ENCODE measurements at places on chromosomes 11 and 22.

- no peak for DNase-seq
Observed at GRCh38 chr11:35876786-35877185, 67.1 kb upstream of the LDLRAD3 start.

GRCh38 chr11:3139086-3139440, 26.0 kb downstream of the OSBPL5 start:
- DNase-seq, result no peak

GRCh38 chr11:58433638-58434203, 5.8 kb upstream of the OR5B2 start:
- DNase-seq, result no peak

- no peak for DNase-seq
Observed at GRCh38 chr11:69703768-69704507, at the start of gene FGF19. Gene FGF19 (minus strand): TSS chr11:69704022. CDS start chr11:69703876, 146 bp downstream.

- no peak for DNase-seq
Observed at GRCh38 chr11:26851291-26851690, 129.4 kb upstream of the SLC5A12 start.

GRCh38 chr22:37193629-37194191, 5.7 kb upstream of the C1QTNF6 start:
- DNase-seq, result no peak

DNA sequence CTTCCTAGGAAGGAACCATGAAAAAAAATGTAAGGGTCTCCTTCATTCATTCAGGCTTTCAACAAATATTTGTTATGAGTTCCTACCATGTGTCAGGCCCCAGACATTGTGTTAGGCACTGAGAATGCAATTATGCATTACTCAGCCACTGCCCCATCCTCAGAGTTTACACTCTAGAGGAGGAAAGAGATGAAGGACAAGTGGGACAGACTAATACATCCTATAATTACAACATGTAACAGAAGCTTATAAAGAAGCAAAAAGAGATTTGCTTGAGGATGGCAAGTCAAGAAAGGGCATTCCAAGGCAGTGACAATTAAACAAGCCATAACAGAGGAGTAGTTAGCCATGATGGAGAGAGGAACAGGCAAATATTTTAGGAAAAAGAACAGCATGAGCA, 78.6 kb downstream of the FAM168A start:
- no peak for DNase-seq

DNA sequence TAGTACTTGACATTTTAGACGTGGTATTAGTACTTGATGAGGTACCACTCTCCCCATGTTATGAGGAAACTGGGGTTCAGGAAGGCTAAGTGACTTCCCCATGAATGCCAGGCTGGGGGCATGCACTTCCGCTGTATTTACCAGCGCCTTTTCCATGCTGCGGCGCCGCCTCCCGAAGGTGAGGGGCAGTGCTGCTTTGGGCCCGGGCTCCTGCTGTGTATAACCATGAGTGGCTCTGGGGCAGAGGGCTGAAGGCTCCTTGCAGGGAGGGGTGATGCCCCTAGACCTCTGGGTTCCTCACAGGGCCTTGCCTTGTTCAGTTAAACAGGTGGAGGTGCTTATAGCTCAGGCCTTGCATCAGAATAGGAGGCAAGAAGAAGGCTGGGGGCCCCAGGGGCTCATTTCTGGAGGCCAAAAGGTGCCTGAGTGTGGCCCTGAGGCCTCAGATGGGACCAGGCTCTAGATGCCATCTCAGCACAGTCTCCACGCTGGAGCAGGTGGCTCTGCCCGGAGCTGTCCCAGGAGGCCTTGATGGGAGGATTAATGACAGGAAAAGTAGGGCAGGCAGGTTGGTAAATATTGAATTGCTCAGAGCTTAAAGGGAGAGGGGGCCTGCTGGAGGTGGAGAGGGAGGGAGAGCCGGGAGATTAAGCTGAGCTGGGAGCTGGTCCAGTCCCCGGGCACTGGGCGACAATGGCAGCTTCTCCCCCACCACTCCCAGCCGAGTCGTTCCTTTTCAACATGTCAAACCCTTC, 129.6 kb downstream of the CEP164 start:
- peak; percentile 90 for DNase-seq
